NCI-H2107 (cell line): ENCODE measurements at places on chromosomes 11 and 22.

DNA sequence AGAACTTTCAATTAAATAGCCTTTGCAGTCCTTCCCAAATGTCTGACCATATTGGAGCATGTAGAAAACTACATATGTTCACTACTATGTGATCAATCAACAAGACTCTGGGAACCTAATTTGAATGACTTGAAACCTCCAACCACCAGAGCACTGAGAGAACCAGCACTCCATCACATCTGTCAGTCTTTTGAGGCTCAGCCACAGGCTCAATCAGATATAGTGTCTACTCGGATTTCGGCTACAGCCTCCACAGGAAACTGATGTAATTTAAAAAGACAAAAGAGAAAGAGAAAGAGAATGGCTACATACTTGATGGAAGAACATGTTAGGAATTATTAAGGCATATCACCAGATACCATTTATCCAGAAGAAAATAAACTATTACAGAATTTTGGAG lies 859.0 kb downstream of the FAM181B start:
- no peak for DNase-seq

GRCh38 chr11:117084992-117085391 lies 13.2 kb downstream of the SIK3 start:
- DNase-seq, result no peak

DNA sequence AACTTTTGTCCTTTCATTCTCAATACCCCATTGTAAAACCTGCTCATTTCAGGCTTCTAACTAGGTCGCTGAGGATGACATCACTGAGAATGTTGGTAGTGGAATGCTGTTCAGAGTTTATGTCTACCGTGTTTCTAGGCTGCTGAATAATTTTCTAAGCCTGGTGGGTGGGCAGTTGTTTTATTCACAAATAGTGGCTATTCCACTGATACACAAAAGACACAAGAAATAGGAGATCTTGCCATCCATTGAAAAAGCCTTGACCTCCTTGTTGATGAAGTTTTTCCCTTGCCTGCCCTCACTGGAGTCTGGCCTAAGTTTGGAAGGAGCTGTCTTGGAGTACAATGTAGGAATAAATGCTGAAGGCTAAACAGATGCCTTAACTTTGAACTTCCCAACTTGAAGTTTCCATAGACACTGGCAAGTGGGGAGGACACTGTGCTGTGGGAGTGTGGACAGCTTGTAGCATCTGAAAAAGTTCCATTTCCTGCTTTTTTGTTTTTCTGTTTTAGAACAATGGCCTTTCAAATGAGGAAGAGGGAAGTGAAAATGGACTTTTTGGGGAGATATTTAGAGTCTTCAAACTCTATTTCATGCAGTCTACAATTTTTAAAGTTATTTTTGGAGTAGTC lies 59.2 kb downstream of the TRIM44 start:
- DNase-seq, result no peak

DNA sequence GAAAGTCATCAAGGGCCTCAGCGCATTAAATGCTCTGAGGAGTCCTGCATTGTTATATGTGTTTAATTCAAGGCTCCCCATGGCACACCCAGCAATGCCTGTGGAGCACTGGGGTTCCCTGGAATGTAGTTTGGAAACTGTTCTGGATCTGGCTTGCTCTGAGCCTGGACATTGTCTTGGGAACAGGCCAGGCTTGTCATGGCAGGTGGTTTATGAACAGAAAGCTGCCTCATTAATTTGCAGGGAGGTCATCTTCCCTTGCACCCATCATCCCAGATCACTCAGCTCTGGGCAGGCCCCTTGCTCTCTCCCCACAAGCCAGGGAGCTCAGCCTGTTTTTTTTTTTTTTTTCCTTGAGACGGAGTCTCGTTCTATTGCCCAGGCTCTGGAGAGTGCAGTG lies 32.9 kb downstream of the RPS6KA4 start:
- DNase-seq, result no peak

- DNase-seq, result no peak
These were observed 3.7 kb downstream of the SERPIND1 start for GRCh38 chr22:20777420-20778177.

DNA sequence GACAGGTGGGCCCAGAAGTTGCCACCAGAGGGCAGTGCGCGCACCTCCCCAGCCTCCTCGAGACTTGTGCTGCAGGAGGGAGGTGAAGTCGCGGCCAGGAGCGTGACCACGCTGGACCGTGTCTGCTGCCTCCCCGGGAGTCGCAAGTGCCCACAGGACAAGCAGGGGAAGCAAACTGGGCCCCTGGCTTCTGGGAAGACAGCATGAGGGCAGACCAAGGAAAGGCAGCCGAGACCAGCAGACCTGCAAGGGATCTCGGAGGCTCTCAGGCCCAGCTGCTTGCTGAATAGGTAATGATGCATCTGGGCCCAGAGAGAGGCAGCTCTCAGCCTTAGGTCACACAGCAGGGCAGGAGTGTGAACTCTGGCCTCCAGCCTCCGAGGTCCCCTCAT lies 17.0 kb upstream of the IL2RB start:
- DNase-seq, result no peak

- no peak for DNase-seq
These were observed 1.7 kb upstream of the LRRC74B start for GRCh38 chr22:21043860-21044535.

- DNase-seq, result no peak
These were observed 632 bp downstream of the KRTAP5-2 start for GRCh38 chr11:1597331-1597993.

DNA sequence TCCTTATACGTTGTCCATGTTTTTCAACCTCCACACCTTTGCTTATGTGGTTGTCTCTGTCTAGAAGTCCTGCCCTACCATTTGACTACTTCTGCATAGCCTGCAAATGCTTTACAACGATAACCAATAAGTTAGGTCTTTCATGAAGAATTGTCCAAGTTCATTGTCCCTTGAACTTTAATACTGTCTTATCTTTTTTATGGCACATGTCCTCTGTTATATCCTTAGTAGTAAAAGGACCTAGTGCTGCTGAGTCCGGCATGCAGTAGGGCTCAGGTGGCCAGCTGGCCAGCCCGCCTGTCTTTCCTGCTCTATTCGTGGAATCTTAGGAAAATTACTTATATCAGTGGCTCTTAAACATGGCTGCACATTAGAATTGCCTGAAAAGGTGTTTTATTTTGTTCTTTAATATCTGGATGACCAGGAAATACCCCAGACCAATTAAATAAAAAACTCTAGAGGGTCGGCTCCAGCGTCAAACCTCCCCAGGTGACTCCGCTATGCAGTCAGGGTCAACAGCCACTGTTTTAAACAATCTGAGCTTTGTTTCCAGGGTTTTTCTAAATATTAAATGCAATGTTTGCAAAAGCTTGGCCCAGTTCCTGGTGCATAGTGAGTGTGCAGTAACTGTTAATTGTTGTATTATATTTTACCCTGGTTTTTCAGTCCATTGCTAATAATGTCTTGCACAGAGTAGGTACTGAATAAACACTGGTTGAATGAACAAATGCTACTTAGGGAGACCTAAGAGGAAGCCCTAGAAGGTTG lies 64.6 kb upstream of the SESN3 start:
- no peak for DNase-seq
